Stimulated activated CD4-positive, alpha-beta T cell treated with anti-CD3 and anti-CD28 coated beads, Interleukin-1b, Interleukin-23, amount 100 ng/mL, for 1 hour (primary cell): ENCODE measurements at places on chromosomes 2 and 18.

DNA sequence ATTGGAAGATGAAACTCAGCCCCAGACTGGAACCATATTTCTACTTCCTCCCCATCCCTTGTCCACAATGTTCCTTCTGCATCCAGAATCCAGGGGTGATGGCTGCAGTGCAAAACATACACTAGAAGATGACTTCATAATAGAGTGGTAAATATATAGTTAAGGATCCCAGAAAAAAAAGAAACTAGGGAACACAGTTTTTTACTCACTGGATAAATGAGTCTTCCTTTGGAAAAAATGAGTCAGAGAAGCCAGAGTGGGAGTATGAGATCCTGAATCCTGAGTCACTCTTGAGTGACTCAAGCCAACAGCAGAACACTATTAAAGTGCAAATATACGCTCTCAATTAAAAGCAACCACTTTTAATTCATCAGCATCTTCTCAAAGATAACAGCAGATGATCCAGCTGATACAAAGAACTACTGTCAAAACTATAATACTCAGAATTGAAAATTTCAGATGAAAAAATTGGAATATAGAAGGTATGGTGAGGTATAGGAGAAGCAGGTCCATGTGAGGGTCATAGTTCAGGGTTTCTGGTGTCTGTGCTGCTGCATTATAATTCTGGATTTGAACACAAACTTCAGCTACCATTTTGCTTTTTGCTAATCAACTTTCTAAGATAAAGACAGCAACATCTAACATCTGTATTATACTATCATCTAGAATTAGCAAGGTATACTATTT is 987.2 kb upstream of the CDH2 start:
- no peak for DNase-seq

GRCh38 chr18:69081846-69082245 is 284.0 kb downstream of the CCDC102B start:
- DNase-seq = no peak

DNA sequence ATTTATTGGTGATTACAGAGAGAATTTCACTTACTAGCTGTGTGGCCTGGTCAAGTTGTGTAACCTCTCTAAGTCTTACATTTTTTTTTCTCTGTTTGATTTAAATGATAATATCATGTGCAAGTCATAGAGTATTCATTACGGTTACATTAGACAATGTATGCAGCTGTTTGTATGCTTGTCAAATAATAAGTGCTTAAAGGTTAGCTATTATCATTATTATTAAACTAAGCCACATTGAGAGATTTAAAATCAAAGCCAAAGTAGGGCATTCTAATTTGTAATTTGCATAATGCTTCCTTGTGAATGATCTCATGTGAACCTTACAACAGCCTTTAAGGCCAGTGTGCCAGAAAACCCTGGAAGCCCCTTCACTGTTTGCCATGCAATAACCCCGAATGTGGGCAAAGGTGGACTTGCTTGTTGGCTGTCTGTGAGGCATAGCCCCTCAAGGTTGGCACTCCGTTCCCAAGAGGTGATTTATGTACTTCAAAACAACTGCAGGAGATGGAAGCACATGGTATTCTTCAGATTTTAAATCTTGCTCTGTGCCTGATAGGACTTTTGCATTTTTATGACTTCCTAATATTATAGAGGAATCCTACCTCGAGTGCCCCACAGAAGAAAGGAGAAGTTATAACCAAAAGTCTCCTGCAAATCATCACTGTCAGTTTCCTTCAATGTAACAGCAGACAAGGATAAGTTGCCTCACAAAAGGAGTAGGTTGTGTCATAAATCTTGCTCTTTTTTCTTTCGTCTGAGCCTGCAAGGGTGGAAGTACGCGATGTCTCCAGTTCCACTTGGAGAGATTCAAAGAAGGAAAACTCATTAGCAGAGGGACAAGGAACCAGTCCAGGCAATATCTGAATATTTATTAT is 272.0 kb downstream of the TGIF1 start:
- no peak for DNase-seq

- DNase-seq = no peak
Measured at GRCh38 chr2:231563378-231563961, 29.2 kb upstream of the TEX44 start.

GRCh38 chr2:98734823-98735260 is 3.9 kb upstream of the MGAT4A start:
- no peak for DNase-seq

DNA sequence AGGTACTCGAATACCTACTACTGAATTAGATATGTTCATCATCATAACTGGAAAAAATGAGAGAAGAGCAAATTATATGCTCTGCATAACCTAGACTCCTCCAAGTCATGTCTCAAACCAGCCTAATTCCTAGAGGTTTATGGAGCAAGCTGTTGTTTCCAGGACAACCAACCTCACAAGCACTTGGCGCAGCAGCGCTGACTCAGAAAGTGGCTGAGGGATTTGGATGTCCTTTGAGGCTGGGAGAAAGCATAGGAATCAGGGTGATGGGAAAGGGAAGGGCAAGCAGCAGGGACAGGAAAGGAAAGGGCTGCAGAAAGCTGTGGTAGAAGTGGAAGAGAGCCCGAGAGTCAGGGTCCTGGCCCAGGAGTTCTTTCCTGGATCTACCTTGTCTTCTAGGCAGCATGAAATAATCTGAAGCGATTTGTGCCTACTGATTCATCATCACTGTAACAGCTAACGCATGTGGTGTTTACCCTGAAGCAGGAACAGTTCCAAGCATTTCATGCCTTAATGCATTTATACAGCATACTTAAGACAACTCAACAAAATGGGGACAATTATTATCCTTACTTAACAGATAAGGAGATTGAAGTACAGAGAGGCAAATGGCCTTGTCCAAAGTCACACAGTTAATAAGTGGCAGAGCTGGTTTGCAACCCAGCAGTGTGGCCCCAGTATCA is 3.7 kb downstream of the PLEK start:
- DNase-seq = no peak

DNA sequence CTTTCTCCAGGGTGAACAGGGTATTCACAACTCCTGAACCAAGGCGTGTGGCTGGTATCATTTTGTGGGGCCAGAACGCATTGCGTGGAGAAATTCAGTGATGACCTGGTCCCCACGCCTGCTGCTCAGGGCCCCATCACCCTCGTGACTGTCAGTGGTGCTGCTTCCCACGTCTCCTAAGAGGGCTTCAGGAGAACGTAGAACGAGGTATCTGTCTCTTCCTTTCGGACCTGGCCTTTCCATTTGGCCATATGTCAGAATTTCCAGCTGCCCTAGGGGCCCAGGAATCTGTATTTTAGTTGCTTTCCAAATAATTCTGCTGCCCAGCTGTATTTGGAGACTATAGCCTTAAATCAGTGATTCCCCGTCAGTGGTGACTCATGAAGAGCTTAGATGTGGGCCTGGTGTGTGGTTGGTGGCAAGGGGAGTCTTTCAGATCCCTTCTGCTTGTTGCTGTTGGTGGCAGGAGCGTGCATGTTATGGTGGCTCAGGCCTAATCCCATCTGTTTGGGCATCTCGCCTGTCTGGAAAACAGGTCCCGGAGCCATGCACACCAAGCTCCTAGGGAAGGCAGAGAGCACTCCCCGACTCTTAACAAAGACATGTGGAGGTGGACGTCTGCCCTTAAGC is 56.4 kb downstream of the NPAS2 start:
- no peak for DNase-seq

- no peak for DNase-seq
Measured at GRCh38 chr2:146927080-146927711, 917.6 kb upstream of the ACVR2A start.

GRCh38 chr18:2148823-2149222 is 422.5 kb downstream of the METTL4 start:
- DNase-seq = no peak

GRCh38 chr2:109447251-109447661 is 166.5 kb downstream of the SEPTIN10 start:
- no peak for DNase-seq

- DNase-seq = no peak
Measured at GRCh38 chr2:85240055-85240454, 87.7 kb downstream of the TGOLN2 start.

DNA sequence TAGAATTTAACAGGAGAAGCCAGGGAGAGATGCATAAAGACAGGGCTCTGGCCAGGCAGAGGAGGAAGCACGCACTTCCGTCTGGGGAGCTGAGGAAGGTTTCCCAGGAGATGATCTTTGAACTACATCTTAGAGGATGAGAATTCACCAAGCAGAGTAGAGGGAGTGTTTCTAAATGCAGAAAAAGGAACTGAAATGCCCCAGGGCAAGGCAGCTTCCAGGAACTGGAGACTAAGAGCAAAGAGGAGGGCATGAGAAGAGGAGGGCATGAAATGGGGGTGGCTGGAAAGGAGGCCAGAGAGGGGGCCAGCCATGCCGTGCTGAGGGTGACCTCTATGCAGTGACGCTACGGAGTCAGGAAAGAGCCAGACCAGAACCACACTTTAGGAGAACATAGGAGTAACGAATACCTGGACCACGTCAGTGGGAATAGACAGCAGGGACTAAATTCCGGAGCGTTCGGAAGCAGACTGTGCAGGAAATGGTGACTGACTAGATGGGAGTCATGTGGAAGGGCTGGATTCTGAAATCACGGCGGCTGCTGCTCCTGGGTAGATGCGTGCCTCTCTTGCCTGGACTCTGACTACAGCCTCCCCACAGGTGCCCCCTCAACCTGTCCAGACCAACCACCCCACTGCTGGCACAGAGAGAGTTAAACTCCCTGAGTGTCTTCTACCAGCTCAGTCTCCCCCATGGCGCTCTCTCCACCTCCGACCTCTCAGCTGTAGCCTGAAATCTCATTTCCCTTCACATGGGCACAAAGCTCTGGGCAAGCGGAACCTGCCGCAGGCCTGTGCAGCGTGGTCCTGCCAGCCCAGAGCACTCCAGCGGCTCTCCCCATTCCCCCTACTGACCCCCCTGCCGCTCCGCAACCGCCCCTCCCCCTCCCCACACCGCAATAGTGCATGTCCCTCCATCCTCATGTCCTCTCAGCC is 87.0 kb upstream of the RTN4 start:
- DNase-seq = no peak

GRCh38 chr2:4992226-4992625 is 700.0 kb upstream of the SOX11 start:
- no peak for DNase-seq

- no peak for DNase-seq
Measured at GRCh38 chr2:138298900-138299299, 202.7 kb upstream of the SPOPL start.

- DNase-seq = no peak
Measured at GRCh38 chr2:142306131-142306530, 175.3 kb upstream of the LRP1B start.

DNA sequence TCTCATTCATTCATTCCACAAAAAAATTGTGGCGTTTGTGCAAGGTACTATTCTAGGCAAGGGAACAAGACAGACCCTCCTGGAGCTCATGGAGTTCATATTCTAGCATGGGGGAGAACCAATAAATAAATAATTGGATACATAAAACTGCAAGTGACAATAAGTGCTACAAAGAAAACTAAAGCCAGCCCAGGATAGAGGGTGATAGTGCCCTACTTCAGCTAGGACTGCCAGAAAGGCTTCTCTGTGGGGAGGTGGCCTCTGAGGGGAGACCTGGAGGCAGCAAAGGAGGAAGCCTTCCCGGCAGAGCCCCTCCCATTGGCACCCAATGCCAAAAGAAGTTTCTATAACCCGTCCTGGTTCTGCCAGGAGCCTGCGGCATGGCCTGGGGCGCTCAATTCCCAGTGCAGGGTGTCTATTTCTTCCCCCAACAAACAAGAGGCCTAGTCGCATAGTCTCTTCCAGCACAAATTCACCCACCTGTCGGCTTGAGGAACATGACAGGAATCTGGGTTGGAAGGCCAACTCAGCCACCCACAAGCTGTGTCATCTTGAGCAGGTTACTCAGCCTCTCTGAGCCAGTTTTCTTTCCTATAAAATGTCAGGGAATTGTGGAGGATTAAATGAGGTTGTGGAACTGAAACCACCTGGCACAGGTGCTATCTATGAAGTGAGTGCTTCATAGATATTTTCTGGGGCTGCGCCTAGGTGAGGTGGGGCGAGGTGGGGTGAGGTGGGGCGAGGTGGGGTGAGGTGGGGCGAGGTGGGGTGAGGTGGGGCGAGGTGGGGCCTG is 94.3 kb downstream of the ZFP36L2 start:
- no peak for DNase-seq

DNA sequence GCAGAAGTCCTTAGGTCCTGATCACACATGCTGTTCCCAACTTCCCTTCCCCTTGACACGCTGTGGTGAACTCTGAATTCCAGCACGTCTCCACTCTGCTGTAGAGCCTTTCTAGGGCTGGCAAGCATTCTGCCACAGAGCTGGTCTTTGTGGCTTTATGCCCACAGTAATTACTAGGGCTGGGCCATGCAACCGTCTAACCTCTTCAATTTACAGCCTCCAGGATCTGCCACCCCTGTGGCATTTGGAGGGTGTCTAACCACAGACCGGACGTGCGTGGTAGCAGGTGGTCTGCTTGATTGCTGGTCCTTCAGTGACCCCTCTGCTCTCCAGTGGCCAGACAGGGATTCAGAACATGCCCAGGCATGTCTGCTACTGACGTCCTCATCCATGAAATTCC is 43.1 kb upstream of the TGFA start:
- no peak for DNase-seq

GRCh38 chr2:35582637-35583036 is 772.9 kb upstream of the CRIM1 start:
- no peak for DNase-seq

GRCh38 chr18:62634458-62634857 is 80.9 kb upstream of the PHLPP1 start:
- DNase-seq = no peak

DNA sequence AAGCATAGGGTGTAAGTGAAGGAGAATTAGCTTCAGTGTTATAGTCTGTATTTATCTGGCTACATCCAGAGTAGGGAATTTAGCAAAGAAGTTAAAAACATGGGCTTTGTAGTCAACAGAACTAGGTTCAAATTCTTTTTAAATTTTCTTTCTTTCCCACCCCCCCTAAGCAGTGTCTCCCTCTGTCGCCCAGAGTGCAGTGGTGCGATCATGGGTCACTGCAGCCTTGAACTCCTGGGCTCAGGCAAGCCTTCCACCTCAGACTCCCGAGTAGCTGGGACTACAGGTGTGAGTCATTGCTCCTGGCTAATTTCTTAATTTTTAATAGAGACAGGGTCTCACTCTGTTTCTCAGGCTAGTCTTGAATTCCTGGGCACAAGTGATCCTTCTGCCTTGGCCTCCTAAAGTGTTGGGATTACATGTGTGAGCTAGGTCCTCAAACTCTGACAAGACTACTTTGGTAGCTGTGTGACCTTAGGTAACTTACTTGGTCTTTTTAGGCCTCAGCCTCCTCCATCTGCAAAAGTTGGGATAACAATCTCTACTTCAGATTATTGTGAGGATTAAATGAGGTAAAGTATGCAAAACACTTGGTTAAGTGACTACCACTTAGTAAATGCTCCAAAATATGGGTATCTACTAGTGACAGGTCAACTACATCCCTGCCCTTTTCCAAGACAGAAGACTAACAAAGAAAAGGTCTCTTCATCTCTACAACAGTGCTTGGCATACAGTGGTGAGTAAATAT is 17.8 kb downstream of the DOK1 start:
- no peak for DNase-seq
